ENCODE measurements at places on chromosomes 2 and 18. TPM values are rescaled to one million over a fixed set of nuclear protein-coding genes. Genes with fewer than 3 reads are reported as not detected.
A peak's percentile ranks its signal among the peaks of the same experiment; 100 is the strongest.

The ANTXR1 gene
- 11.2 TPM for total RNA-seq

The XIRP2 gene
- total RNA-seq, result not detected

The TGFA gene
- total RNA-seq, result 13.5 TPM

The SH3RF3 gene
- 5.6 TPM for total RNA-seq

The NRP2 gene
- 5.7 TPM for total RNA-seq

GRCh38 chr2:117562654-117563053 is 251.8 kb upstream of the DDX18 start:
- DNase-seq, result no peak

GRCh38 chr2:209501579-209501978 is 77.7 kb downstream of the MAP2 start:
- DNase-seq, result peak; percentile 32

GRCh38 chr2:29014331-29014730 is 33.2 kb downstream of the TOGARAM2 start:
- DNase-seq, result no peak

- DNase-seq, result peak; percentile 38
Observed at GRCh38 chr2:45652090-45653031, 886 bp downstream of the PRKCE start.

- no peak for DNase-seq
Observed at GRCh38 chr2:165406173-165406572, 63.3 kb upstream of the CSRNP3 start.

DNA sequence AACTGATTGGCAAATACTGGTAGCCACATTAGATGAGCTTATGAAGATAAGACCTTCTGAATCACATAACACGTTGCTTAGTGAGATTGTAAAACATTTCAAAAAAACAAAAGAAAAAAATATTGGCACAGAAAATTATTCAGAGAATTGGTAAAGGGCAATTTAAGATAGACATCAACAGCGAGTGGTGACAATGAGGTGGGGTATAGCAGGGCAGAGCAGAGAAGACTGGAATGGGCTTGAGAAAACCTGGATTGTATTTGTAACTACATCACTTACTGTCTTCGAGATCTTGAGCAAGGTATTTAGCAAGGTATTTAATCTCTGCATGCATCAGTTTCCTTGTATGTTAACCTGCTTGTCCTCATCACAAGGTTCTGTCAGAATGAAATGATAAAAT is 313.0 kb upstream of the MEIS1 start:
- DNase-seq, result no peak

DNA sequence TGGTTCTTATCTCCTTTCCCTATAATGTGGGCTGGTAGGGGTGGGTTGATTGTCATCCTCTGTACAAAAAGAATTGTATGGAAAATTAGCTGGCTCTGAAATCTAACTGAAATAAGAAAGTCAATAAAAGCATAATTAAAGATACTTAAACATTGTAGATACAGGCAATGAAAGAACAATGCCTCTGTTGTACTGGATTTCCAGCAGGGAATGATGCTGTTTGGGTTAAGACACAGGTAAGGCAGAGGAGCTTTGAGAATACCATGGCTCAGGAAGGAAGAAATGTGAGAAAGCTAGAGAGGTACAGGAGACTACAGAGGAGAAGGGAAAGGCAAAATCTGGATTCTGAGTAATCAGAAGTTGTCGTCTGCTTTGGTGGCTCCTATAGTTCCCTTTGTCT is 10.1 kb downstream of the DTNA start:
- no peak for DNase-seq

DNA sequence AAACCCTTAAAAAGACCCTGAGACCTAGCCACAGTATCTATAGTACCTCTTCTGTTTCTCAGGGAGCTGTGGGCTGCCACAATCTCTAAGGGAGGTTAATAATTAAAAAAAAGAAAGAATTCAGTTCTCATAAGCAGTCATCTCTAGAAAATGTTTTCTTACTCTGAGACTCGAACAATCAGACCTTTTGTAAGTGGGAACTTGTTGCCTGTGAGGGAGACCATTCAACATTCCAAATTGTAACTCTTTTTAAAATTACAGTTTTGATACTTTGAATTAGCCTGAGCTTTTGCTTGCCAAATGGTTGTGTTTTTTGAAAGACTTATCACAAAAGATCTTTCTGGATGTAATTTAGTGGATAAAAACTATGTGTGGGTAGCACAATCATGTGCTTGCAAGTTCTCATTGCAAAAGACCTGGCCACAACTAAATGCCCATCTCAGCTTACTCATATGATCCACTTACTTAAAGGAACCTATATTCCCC is 33.3 kb downstream of the IL1R2 start:
- DNase-seq, result no peak

GRCh38 chr2:27003857-27004256 is 28.9 kb upstream of the TMEM214 start:
- no peak for DNase-seq

DNA sequence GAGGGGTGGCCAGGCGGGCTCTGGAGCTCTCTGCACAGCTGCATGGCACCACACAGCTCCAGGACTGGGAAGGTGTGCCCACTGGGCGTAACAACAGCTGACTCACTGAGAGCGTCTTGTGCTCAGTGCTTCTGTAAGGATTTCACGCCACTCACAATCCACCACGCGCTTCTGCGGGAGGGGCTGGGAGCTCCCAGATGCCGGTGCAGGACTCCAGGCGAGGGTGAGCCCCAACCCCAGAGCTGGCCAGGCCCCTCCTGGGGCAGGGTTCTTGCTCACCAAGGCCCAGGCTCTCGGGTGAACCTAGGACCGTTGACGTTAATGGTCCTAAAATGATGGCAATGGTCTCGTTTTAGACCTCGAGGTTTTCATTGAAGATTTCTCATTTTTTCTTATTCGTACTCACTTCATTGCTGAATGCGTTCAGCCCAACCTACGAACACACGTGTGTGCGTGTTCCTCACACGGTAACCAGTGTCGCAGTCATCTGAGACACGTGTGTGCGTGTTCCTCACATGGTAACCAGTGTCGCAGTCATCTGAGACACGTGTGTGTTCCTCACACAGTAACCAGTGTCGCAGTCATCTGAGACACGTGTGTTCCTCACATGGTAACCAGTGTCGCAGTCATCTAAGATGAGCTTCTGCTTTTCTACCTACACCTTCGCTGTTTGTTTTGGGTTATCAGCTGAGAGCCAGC is 38.4 kb upstream of the ZNF236 start:
- DNase-seq, result no peak

DNA sequence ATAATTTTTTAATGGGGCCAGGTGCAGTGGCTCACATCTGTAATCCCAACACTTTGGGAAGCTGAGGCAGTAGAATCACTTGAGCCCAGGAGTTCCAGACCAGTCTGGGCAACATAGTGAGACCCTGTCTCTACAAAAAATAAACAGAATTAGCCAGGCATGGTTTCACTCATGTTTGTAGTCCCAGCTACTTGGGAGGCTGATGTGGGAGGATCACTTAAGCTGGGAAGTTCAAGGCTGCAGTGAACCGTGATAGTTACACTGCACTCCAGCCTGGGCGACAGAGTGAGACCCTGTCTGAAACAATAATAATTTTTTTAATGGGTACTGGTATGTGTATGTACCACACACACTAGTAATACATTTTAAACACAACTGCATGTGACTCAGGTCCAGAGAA is 2.4 kb downstream of the ARL6IP6 start:
- DNase-seq, result no peak

DNA sequence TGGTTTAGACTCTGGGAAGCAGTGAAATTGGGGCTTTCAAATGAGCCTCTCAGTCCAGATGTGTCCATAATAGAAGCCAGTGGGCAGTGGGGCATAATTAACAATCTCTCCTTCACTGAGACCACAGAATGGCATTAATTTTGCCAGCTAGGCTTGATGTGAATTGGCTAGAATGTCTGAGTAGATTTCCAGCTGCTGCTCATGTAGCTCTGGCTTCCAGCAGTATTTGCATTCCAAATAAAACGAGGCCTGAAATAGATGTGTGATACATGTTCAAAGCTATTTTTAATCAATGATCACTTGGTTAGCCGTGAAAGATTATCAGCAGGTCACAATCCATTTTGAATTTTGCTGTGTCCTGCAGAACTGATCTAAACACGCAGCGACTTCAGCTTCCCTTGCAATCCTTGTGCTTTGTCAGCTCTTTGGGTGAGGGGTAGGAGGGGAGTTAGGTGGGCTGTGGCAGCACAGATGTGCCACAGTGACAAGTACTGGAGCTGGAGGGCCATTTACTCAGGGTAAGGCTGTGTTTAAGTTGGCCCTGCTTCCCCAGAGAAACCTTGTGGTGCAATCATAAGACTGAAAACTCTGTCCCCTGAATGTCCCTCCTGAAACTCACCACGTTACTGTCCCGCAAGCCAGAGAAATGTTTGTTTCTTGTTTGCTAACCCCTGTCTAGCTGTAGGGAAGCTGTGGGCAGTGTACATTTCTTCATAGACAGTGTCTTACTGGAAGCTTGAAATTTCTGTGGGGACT is 56.9 kb upstream of the TMEM178A start:
- peak; percentile 54 for DNase-seq

DNA sequence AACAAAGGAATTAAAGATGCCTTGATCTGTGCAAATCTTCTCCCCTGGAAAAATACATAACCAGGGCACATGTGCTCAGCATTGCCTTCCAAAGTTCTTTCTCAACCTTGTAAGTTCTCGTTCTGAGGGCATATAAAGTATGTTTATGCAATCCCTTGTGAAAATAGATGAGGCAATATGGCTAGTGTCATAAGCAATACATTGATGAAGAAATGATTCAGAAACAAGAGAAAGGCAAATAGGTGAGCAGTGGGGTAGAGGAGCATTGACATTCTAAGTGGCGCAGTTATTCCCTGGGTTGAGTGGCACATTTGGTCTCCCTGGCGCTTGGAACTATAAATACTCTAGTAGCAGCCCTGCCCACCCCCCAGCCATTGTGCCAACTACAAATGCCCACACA is 57.4 kb upstream of the PGAP1 start:
- DNase-seq, result no peak

DNA sequence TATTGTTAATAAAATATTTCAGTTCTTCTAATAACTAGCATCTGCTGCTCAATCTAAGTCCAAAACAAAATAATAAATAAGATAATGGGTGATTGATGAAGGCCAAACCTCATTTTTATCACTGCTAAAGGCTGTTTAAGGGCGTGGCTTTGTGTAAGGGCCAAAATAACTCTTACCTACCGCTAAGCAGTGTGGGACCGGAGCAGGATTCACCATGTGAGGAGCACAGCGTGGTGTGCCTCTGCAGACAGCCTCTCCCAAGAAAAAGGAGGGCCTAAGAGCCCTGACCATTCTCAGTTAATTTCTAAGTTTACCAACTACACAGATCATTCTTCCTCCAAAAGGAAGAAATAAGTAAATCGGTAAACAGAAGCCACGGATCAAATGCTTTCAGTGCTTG is 353.7 kb downstream of the ARL6IP6 start:
- DNase-seq, result no peak

DNA sequence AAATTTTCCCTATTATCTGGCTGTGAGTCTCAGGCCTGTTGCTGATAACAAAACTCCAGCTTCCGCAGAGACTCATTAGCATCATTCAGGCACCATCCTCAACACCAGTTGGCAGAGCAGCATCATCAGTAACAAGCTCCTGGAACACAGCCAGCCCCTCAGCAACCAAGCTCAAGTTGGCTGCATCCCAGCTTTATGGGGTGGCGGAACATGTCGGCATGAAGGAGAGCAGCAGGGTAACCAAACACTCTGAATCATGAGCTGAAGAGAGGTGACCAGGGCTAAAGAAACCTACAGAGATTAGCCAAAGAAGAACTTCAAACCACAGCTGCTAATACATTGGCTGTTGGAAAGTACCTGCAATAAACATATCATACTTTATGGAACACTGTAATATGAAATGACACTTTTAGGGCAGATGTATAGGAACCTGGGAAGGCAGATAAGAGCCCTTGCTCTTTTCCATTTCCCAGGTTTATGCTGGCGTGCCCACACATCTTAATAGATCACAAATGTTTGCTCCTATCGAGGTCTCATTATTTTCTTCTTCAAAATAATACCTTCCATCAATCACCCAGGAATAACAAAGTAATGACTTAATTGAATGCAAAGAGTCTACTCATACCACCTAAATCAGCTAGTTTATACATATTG is 63.8 kb downstream of the PDE11A start:
- DNase-seq, result peak; percentile 24

DNA sequence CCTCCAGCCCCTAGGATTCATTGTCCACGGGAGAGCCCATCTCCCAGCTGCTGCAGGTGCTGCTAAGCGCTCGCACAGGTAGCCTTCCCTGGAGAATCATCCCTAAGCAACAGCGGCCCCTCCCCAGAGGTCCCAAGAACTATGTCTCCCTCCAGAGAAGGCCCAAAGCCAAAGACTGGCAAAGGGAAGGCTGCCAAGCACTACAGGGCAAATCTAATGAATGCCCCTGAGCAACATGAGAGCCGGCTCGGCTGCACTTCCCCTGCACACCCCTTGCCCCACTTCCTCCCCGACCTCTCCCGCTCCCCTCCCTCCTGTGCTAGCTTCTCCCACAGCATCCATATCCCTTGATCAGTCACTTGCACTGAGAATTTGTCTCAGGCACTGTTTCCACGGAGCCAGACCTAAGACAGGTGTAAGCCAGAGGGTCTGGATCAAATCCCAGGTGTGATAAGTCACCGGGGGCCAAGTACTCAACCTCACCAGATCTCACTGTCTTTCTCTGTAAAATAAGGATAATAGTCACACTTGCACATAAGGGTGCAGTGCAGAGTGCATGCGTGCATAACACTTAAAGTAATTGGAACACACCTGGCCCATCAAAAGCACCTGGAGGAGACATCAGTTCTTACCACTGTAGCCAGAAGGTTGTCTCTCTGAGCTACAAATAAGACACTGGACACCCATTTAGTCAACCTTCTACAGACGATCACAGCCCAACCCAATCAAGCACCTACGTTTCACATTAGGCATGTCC is 20.1 kb upstream of the COL6A3 start:
- DNase-seq, result no peak

DNA sequence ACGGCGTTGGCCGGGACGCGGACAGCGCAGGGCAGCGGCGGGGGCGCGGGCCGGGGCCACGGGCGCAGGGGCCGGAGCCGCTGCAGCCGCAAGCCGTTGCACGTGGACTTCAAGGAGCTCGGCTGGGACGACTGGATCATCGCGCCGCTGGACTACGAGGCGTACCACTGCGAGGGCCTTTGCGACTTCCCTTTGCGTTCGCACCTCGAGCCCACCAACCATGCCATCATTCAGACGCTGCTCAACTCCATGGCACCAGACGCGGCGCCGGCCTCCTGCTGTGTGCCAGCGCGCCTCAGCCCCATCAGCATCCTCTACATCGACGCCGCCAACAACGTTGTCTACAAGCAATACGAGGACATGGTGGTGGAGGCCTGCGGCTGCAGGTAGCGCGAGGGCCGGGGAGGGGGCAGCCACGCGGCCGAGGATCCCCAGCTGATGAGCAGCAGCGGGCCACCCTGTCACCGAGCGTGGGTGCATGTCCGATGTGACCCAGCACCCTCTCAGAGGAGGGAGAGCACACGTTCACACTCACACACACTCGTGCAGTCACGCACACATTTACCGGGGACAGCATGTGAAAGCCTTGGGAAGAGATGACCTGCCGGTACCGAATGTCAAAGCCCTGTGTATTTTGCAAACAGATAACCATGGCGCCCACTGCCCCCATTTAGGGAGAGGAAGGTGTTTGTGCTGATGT is 4.2 kb downstream of the GDF7 start:
- DNase-seq, result no peak

GRCh38 chr2:4291430-4291829 is 588.1 kb downstream of the DCDC2C start:
- DNase-seq, result no peak
